ENCODE measurements at places on chromosomes 7 and 10.

DNA sequence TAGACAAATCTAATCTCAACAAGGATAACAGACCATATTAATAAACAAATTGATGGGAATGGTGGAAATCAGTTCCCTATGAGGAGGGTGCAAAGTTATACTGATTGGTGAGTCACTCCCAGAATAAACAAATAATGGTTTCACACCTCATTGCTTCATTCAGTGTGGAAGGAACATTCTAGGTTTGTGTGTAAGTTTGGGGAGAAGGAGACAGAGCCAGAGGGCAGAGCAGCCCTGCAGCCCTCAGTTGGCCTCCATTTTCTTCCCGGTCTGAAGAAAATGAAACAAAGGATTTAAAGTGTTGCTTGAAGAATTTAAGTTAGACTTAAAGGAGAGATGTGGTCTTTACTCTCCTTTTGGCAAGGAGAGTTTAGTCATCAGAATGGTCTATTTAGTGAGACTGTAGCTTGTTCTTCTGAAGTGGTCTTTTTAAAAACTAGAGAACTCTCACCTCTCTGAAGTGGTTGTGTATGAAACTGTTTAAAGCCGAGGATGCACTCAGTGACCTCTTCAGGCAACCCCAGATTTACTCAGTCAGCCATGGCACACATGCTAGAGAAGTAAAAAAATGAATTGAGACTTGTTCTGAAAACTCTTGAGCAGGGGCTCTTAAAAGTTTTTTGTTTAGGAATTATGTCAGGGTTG lies 27.2 kb downstream of the IKZF1 start:
- DNase-seq, result no peak

- DNase-seq, result no peak
Measured at GRCh38 chr10:83649471-83649870, 489.8 kb upstream of the GHITM start.

- no peak for DNase-seq
Measured at GRCh38 chr10:11194859-11195586, 177.4 kb downstream of the CELF2 start.

- DNase-seq, result no peak
Measured at GRCh38 chr7:112370436-112370835, 79.8 kb upstream of the IFRD1 start.

- DNase-seq, result no peak
Measured at GRCh38 chr7:88401009-88401623, 94.4 kb upstream of the STEAP4 start.

DNA sequence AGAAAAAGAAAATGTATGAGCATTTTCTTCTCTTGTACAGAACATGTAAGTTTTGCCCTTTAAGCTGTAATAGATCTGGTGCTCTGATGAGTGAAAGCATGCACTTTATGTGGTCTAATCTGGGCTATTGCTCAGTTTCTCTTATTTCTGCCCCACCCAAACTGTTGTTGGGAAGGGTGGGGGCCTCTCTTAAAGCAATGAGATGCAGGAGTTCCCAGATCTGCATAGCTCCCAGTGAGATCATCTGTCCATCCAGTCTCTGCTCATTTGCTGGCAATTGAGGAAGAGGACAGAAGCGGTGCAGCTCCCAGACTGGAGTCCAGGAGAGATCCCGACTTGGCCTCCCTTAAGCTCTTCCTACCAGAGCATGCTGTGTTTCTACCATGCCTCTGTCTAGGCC lies 114.9 kb upstream of the SORCS3 start:
- no peak for DNase-seq

GRCh38 chr7:15620491-15621185 lies 58.8 kb upstream of the AGMO start:
- DNase-seq, result no peak

- DNase-seq, result no peak
Measured at GRCh38 chr7:47293884-47294555, 287.9 kb downstream of the TNS3 start.

- no peak for DNase-seq
Measured at GRCh38 chr10:118610577-118610976, 15.1 kb upstream of the PRLHR start.

GRCh38 chr7:38801786-38802185 lies 107.2 kb downstream of the VPS41 start:
- DNase-seq, result no peak

GRCh38 chr7:157007470-157008066 lies 2.9 kb downstream of the MNX1 start:
- DNase-seq, result no peak

DNA sequence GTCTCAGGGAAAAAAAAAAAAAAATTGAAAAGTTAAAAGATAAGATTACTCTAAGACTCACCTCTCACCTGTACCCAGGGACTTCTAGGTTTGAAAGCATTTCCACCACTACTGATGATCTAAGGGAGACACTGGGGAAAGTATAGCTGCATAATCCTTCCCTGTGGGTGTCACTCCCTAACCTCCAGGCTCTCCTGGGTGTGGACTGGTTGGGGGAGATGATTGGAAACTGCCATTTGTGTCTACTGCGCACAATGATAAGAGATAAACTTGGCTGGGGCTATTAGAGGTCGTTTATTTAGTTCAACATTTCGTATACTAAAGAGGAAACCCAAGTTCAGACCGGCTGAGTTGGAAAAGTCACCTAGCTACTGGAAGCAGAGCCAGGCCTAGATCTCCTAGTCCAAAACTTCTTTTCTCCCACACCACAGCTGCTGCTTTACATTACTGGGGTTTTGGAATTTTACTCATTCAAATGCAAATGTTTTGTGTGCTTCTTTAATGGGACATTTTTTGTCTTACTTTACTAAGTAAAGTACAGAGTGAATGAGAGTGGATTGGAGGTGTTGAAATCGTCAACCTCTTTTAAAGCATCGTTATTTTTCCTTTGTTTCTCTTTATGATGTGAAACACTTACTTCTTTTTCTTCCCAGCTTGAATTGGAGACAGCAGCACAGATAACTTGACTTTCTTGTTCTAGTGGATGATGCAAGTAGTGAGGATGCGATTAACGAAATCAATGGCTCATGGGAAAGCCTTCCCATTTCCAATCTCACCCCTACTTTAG lies 22.3 kb upstream of the SEC61G start:
- no peak for DNase-seq

DNA sequence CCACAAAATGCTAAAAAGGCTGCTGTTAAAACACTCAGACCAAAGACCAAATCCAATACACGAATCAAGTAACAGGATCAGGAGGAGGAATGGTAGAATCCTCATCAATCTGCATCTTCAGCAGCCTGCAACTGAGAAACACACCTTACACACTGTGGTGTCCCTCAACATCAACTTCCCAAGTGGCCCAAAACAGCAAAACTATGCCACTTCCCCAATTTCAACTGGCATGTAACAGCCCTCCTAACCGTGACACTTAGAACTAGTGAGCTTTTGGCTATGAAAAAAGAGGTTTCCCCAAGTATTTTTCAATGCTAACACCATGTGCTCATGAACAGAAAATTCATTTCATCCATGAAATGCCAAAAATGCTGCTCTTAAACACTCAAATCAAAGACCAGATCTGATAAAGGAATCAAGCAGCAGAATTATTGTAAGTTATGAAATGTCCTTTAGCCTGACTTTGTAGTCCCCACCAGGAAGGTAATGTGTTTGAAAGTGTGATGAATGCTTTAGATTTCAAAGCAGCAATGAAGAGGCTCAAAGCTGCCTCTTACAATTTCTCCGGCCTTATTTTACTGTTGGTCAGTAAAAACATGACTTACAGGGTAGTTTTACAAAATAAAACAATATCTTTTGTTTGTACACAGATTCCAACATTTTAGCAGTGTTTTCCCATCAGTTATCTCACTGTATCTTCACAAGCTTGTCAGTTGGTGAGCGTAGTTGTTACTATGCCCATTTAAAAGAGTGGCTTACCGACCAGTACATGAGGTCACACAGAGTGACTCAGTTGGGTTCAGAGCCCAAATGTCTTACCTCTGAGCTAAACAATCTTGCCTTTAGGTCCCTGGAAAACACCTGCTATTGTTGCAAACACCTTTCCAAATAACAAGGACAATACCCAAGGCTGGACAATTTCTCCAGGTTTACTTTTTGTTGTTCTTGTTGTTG lies 65.7 kb upstream of the ASAH2 start:
- DNase-seq, result no peak

DNA sequence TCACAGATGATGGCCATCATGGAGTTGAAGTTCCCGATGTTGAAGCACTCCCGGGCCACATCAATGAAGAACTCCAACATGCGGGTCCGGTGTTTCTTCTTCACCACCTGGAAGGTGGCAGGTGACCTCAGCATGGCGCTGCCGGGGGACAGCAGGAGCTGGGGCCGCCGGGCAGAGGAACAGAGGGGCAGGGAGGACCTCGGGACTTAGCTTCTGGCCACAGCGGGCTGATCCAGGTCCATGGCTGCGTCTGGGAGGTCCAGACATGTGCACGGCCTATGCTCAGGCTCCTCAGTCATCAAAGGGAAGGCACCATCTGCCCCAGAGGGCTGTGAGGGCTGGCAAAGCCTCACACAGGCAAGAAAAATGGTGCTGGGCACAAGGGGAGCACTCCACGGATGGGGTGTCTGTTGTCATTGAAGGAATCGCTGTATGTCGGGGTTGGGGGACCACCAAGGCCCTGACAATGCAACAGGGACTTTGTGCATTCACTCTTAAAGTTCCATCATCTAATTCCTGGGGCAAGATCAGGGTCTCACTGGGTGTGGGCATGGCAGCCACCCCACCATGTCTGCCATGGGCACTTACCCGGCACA lies 60.9 kb downstream of the CSGALNACT2 start:
- DNase-seq, result no peak

DNA sequence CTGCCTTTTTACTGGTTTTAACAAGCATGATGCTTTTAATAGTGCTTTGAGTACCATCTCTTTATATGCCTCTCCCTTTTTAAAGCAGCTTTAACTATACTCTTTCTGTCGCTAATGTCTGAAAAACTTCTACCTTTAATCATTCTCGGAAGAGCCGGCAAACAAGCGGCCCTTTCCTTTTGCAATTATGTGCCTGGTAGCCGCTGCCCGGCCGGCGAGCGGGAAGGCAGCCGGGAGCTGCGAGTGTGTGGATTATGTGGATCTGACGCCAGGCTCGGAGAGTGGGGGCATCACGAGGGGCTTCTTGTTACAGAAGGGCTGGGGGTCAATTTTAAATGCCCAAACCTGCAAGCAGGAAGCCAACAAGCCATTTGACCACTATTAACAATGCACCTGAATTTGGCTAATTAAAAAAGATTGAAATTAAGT lies 120.9 kb downstream of the BUB3 start:
- DNase-seq, result no peak

DNA sequence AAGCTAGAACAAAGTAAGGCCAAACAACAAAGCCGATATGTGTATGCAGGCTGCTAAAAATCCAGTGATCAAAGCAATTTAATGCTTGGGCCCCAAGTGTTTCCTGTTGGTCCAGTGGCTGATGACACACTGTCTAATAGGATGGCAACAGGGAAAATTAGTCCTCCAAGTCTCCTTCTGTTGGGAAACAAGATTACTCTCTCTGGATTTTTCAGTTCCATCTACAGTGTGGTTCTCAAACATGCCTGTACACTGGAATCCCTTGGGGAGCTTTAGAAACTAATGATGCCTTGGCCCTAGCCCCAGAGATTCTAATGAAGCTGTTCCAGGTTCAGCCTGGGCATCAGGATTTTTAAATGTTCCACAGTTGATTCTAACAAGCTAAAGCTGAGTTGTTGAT lies 198.7 kb downstream of the AHR start:
- no peak for DNase-seq

DNA sequence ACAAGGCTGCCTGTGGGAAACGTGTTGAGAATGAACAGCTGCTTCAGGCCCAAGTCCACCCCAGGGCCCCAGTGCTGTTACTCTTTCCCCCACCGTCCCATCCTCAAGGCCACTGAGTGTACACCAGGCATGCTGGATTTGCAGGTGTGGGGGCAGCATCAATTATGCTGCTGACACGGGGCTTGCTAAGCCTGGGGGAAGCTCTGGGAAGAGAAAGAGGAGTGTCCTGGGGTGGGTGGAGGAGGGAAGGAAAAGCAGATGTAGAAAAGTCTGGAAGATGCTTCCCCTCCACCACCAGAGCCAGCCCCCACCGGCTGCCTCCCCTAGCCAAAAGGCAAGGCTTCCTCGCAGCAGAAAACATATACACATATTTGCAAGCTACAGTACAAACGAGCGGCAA lies 153.9 kb downstream of the CDH23 start:
- DNase-seq, result no peak

GRCh38 chr7:82985144-82985802 lies 177.4 kb downstream of the PCLO start:
- no peak for DNase-seq

- DNase-seq, result no peak
Measured at GRCh38 chr10:29157321-29157720, 131.5 kb upstream of the LYZL1 start.

- DNase-seq, result no peak
Measured at GRCh38 chr10:9596368-9596920, 1421.2 kb upstream of the CELF2 start.
